ENCODE measurements at places on chromosomes 1 and 21.
A peak's percentile ranks its signal among the peaks of the same experiment; 100 is the strongest.

- no peak for DNase-seq
Measured at GRCh38 chr1:76666499-76666898, 200.8 kb upstream of the ST6GALNAC5 start.

DNA sequence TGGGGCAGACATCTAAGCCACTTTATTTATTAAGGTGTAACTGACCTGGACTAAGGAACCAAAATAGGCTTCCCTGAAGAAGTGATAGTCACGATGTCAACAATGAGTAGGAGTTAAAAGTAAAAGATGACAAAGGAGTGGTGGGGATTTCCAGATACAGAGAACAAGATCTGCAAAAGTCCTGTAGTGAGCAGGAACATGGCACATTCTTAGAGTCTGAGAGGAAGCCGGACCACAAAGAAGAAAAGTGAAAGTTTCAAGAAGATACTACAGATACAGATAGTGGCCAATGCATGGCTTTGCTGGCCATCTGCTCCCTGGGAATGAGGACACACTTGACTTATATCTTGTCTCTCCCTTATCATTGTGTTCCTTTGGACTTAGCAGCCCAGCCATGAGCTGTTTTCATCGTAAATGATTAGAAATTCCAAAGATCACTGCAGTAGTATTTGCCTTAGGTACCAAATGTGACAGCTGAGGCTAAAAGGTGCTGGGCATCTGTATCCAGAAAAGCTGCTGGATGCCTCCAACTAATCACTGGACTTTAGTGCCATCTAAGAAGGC, 302.4 kb upstream of the NR5A2 start:
- no peak for DNase-seq

DNA sequence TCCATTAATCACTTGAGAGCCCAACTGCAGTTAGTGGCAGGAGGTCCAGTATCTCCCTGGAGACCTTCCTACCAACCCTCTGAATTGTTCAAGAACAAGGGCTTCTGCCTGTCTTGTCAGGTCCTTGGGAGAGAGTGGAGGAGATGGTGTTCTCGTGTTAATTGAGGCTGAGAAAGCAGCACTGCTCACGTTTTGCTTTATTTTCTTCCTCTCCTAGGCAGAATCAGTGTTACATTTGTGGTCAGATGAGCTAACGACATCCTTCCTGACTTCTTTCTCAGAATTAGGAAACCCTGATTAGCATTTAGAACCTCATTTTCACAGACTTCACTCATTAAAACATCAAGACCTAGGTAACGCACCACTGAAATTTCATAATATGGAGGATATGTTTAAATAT, 26.4 kb upstream of the LRIG2 start:
- no peak for DNase-seq

DNA sequence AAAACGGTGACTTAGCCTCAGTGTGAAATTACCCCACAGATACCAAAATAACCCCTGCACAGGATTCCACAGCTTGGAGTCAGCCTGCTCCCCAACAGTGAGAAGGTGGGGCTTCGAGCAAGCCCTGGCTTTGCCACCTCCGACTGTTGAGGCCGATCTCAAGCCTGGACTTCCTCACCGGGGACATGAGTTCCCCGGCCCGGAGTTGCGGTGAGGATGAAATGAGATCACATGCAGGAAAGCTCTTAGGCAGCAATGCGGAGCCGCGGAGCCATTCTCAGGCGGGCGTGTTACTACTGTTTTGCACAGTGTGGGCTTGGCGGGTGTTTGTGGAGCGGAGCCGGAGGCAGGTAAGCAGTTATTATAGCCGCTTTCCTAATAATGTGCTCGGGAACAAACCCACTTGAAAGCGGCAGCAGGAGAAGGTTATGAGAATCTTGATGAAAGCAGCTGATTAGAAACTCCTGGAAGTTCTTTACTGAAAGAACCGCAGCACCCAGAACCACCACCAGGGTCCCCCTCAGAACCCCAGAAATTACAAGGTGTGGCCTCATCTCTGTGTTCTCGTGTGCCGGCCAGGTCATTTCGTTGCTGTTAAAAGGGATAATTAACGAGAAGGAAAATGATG, 3.9 kb upstream of the CLSTN1 start:
- no peak for DNase-seq

GRCh38 chr21:27134516-27134915, 167.6 kb upstream of the ADAMTS5 start:
- DNase-seq, result peak; percentile 33

DNA sequence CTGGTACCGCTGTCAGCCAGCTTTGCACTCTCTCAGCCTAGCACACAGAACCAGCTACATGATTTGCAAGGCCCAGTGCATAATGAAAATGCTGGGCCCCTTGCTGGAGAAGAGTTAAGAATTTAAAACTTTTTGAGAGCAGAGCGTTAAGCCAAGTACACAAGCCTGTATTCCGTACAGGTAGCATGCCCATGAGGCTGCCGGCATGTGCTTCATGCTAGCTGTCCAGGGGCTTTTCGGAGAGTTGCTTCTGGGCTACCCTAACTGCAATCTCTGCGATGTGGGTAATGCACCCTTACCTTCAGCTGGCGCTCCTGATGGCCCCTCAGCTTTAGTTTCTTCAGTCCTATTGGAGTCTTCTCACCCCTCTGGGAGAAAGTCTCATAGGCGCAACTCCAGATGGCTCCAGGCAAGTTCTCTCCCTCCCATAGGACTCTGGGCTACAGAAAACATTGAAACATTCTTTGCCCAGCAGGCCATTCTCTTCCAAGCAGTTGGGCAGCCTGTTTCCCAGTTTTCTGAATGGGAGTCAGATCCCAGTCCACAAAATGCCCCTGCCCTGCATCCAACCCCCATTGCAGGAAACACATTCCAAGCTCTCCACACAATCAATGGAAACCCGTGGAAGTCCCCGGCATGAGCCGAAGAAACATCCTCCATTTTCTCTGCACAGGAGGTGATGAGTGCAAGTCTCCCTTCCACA, 5.7 kb upstream of the AKT3 start:
- no peak for DNase-seq

GRCh38 chr1:58981392-58981791, 197.5 kb upstream of the JUN start:
- no peak for DNase-seq

GRCh38 chr1:35894656-35895055, 11.6 kb downstream of the AGO1 start:
- no peak for DNase-seq

DNA sequence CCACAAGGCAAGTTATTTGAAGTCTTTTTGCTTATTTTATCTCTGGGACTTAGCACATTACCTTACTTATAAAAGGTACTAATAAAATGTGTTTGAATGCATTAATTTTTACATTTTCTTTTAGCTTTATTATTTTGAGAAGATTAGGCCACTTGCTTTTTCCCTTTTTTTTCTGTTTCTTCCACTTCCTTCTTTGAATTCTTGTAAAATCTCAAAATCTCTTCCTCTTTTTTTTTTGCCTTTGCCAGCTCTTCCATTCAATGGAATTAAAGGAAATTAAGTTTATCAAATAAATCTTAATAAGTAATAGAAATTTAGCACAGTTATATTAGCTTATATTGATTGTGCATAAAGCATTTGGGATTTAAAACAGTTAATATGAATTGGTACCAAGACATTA, 260.9 kb downstream of the SRGAP2C start:
- DNase-seq, result no peak

- DNase-seq, result no peak
Measured at GRCh38 chr1:109976762-109977161, 7.8 kb upstream of the AHCYL1 start.

GRCh38 chr1:59541161-59541560, 244.3 kb downstream of the FGGY start:
- no peak for DNase-seq

DNA sequence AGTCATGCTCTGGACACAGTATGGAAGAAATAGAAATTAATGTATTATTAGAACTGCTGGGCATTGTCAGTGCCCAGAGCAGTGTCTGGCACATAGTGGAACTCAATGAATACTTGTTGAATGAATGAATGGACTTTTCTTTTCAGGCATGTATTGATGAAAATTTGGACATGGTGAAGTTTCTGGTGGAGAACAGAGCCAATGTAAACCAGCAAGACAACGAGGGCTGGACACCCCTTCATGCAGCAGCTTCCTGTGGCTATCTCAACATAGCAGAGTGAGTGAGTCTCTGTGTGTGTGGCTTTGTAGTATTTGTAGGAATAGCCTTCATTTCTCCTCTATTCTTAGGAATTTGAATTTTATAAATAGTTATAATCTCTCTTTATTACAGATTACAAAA, 68.1 kb downstream of the PPP1R12B start:
- no peak for DNase-seq

DNA sequence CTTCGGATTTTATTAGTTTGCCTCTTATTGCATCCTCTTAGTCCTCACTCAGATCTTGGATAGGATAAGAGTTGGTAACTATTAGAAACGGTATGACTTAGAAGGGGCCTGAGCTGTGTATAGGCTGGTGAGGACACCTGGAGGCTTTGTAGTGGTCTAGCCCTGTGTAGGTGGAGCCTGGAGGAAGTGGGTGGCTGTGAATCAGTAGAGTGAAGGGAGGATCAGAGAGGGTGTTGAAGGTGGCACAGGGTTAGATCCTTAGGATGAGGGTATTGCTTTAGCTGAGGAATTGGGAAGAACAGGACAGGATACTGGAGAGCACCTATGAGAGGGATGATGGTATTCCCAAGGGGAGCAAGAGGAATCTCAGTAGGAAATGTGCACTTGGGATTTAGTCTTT, 5.7 kb downstream of the VANGL1 start:
- no peak for DNase-seq

- DNase-seq, result no peak
Measured at GRCh38 chr21:45996311-45997204, 15.0 kb downstream of the COL6A1 start.

GRCh38 chr1:32106663-32107275, 1.1 kb upstream of the KPNA6 start:
- no peak for DNase-seq

DNA sequence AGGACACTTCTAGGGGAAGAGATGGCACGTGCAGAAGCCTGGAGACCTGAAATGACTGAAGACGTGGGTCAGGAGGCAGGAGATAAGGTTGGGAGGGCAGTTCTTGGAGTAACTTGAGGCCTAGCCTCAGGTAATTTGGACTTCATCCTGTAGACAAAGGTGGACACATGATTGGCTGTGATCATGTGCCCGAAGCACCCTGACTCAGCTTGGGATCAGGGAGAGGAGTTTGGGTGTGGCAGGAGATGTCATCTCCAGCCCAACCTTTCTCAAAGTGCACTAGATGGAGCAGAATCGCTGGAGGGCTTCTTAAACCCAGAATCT, 1.5 kb downstream of the SLC66A1 start:
- DNase-seq, result no peak

GRCh38 chr21:31216206-31216605, 127.9 kb downstream of the TIAM1 start:
- DNase-seq, result no peak

- DNase-seq, result no peak
Measured at GRCh38 chr1:224273641-224274040, 56.3 kb downstream of the NVL start.
